ENCODE measurements at places on chromosomes 1 and 21. TPM values are rescaled to one million over a fixed set of nuclear protein-coding genes. Genes with fewer than 3 reads are reported as not detected.

DNA sequence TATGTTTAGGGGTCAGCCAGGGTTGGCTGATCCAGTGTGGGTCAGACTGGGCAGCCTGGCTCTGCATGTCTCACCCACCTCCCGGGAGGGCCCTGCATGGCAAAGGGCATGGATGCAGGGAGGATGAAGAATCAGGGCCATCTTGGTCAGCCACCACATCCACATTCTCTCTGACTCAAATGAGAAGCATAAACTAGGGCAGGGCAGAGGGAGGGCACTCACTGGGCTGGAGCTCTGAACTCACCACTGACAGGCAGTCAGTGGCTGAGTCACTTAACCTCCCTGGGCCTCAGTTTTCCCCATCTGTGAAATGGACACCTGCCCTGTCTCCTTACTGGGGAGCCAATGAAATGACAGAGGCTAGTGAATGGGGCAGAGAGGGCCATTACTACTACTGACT is 4.3 kb upstream of the CELA2A start:
- H3K27ac ChIP-seq = no peak overlapping the region
- no peaks in the 10 kb centered on the region for H3K4me1 ChIP-seq
- DNase-seq = no peak
- no peak overlapping the region for H3K4me3 ChIP-seq
- H3K36me3 ChIP-seq = no peaks in the 10 kb centered on the region
- no peaks in the 10 kb centered on the region for H3K27me3 ChIP-seq

- no peaks in the 10 kb centered on the region for H3K4me1 ChIP-seq
- DNase-seq = no peak
- H3K27me3 ChIP-seq = no peaks in the 10 kb centered on the region
- H3K4me3 ChIP-seq = no peak overlapping the region
- H3K36me3 ChIP-seq = no peaks in the 10 kb centered on the region
Measured at GRCh38 chr21:17585875-17586450, 26.7 kb downstream of the BTG3 start.

GRCh38 chr1:174990382-174990999 is 9.3 kb upstream of the CACYBP start:
- peaks cover 2% of the 10 kb centered on the region for H3K36me3 ChIP-seq
- H3K4me3 ChIP-seq = peak overlapping the region; percentile 21
- H3K4me1 ChIP-seq = no peaks in the 10 kb centered on the region

- no peaks in the 10 kb centered on the region for H3K4me1 ChIP-seq
- no peak overlapping the region for H3K4me3 ChIP-seq
- DNase-seq = no peak
- H3K27ac ChIP-seq = no peak overlapping the region
Measured at GRCh38 chr1:50973875-50974617, 4.0 kb downstream of the CDKN2C start.

- no peak overlapping the region for H3K27ac ChIP-seq
- no peaks in the 10 kb centered on the region for H3K4me1 ChIP-seq
- H3K27me3 ChIP-seq = no peaks in the 10 kb centered on the region
- H3K36me3 ChIP-seq = no peaks in the 10 kb centered on the region
- no peak for DNase-seq
Measured at GRCh38 chr1:229938551-229938950, 128.5 kb upstream of the GALNT2 start.

DNA sequence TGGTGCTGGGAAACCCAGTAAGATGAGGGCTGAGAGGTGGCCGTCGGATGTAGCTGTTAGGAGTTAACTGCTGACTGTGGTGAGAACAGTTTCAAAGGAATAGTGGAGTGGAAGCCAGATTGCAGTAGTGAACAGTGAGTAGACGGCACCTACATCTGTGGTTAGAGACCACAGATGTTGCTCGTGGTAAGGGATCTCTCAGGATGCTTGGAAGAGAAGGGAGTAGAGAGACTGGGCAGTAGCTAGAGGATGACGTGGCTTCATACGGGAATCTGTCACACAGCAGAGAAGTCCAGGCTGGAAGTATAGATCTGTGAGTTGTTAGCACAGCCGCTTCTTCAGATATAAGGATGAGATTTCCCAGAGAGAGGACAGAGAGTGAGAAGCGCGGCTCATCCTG is 7.8 kb upstream of the ARTN start:
- H3K4me1 ChIP-seq = no peaks in the 10 kb centered on the region
- H3K36me3 ChIP-seq = no peaks in the 10 kb centered on the region
- DNase-seq = no peak

PTGS2 gene
- 10.3 TPM for total RNA-seq

TEDDM1 gene
- total RNA-seq = not detected

Data from aorta (tissue), 5 donors.